ENCODE measurements at places on chromosomes 7 and 10. TPM values are rescaled to one million over a fixed set of nuclear protein-coding genes. Genes with fewer than 3 reads are reported as not detected.
A peak's percentile ranks its signal among the peaks of the same experiment; 100 is the strongest.

ZNF316 gene
- 10.4 TPM for total RNA-seq

PARD3 gene
- 29.7 TPM for total RNA-seq

AKR1B1 gene
- total RNA-seq, result 111 TPM

- no peak for DNase-seq
These were observed 14.7 kb downstream of the KCNMA1 start for GRCh38 chr10:77622889-77623291.

- DNase-seq, result no peak
These were observed 52.6 kb downstream of the SRI start for GRCh38 chr7:88167223-88167622.

DNA sequence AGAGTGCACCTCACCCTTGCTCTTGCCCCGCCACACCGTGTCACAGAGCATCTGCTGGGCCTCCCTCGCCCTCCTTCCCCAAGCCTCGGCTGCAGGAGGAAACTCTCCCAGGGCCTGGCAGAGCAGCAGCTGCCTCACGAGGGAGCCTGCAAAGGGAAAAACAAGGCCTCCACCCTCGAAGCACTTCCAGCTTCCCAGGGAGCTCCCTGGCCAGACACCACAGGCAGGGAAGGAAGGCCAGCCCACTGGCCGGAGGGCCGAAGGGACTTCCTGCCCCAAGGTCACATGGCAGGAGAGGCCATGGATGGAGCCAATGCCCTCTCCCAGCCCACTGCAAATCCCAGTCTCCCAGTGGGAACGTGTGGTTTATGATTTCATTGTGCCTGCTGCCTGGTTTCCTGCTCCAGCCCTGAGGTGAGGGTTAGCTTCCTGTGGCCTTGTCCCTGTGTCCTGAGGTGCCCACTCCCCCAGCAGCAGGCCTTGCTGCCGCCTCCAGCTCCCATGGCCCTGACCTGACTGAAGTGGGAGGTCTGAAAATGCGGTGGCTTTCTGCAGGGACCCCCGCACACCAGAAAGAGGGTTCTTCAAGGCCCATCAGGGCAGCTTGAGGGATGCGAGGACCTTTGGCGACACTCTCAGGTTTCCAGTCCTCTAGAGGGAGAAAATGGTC, 100.5 kb upstream of the PPIF start:
- peak; percentile 20 for DNase-seq

CPA1 gene
- total RNA-seq, result not detected

DNA sequence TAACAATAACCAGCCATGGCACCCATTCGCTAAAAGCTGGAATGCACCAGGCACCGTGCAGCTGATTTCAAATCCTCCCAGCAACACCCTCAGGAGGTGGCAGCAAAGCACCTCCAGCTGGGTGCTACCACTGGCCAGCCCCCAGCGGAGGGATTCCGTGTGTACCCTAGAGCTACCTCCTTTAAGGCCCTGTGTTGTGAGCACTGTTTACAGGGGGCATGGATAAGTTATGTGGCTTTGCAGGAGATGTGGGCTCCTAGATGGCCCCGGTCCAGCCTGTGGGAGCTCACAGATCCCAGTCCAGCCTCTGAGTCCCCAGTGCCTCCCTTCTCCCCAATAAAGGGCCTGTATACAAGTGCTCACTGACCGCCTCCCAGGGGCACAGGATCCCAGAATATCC, 27.1 kb downstream of the TNRC18 start:
- peak; percentile 79 for DNase-seq

DNA sequence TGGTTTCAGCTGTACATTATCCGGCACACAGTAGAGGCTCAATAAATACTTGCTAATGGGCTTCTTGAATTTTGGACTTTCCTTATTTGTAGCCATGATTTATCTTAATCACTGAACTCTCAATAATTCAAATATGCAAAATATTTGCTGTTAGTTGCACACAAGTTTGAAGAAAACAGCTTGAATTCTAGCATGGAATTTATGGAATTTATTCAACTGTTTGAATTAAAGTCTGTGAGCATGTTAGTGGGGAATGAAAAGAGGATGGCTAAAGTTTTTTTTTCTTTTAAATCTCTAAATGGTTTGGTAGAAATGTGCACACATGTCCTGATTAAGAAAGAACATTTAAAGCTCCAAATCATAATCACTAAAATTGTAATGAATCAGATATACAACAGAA, 42.5 kb downstream of the SIRT1 start:
- no peak for DNase-seq

GRCh38 chr7:125126376-125126775, 196.8 kb upstream of the POT1 start:
- no peak for DNase-seq

GRCh38 chr7:98745722-98746318, 124.0 kb downstream of the TMEM130 start:
- peak; percentile 84 for DNase-seq

GRCh38 chr7:107213193-107213788, 44.5 kb downstream of the HBP1 start:
- DNase-seq, result no peak

HOXA2 gene
- total RNA-seq, result 11.4 TPM

METTL2B gene
- total RNA-seq, result 87.8 TPM

GRCh38 chr10:11601670-11602069, 9.8 kb downstream of the USP6NL start:
- DNase-seq, result no peak

GRCh38 chr10:44293306-44293778, 91.6 kb downstream of the CXCL12 start:
- no peak for DNase-seq

DNA sequence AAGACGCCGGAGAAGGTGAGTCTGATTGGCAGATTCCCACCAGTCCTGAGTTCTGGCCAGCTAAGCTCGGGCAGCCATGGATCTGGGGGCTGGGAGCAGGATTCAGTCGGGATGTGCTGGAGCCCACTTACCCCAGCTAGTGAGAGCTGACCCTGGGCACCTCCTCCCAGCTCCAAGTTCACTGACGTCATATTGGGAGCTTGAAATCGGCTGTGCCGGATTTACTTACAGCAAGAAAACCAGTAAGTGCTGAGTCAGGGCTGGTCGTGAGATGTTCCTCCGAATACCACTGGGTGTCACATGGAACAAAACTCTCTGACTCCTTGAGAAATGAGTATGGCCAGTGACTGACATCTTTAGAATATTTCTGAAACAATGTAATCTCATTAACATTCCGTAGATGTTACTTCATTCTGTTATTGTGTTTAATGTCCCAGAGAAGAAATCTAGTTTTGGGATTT, 621.2 kb downstream of the SDK1 start:
- DNase-seq, result peak; percentile 93

DNA sequence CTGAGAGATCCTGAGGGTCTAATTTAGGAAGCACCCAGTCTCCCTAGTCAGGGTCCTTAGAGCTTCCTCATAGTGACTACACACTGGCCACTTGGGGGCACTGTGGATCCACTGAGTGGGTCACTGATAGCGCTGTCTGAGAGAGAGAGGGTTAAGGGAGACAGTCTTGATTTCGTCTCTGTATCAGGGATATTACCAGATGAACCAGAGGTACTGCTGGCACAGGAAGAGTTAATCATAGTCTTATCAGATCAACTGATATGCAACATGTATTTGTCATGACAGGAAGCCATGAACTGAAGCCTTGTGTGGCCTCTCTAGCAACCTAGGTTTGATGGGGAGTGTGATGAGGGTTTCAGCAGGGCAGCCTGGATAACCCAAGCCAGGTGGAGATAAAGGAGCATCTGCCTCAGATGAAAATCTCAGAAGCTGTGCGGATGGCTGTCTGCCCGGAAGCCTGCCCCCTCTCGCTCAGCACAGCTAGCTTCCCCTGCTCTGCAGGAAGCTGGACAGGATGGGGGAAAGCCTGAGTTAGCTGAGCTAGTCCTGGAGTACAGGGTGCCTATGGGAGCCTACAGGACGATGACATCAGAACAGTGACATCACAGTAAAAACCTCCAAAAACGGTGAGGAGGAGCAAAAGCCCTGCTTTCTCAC, 214.0 kb upstream of the PRSS1 start:
- peak; percentile 97 for DNase-seq

DNA sequence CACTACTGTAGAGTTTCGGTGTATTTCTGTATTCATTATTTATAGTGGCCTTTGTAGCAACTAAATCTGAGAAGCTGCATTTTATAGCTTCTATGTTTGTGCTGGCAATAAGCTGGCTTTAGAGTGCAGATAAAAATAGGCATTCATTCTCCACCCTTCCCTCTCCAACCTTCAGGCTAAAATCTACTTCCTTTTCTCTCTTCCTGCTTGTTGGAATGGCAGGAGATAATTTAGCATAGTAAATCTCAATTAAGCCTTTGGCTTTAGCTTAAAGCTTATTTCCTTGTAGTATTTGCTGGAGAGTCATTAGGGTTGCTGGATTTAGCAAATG, 58.5 kb downstream of the CPVL start:
- no peak for DNase-seq

DNA sequence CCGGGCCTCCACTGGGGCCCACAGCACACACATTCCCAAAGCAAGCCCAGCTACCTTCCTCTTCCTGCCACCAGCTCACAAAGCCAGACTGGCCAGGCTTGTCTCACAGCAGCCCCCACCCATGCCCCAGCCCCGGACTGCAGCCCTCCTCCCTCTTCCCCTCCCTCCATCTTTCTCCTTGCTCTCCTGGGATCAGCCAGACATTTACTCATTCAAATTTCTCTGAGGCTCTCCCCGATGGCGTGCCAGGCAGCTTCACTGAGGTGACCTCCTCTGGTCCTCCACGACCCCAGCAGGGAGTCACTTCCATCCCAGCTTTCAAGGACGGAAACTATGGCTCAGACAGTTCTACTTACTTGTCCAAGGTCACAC, 187.5 kb downstream of the GRID1 start:
- DNase-seq, result no peak

ZP3 gene
- 2.0 TPM for total RNA-seq

- DNase-seq, result peak; percentile 93
These were observed 28.1 kb upstream of the SH2D4B start for GRCh38 chr10:80509403-80510161.

DNA sequence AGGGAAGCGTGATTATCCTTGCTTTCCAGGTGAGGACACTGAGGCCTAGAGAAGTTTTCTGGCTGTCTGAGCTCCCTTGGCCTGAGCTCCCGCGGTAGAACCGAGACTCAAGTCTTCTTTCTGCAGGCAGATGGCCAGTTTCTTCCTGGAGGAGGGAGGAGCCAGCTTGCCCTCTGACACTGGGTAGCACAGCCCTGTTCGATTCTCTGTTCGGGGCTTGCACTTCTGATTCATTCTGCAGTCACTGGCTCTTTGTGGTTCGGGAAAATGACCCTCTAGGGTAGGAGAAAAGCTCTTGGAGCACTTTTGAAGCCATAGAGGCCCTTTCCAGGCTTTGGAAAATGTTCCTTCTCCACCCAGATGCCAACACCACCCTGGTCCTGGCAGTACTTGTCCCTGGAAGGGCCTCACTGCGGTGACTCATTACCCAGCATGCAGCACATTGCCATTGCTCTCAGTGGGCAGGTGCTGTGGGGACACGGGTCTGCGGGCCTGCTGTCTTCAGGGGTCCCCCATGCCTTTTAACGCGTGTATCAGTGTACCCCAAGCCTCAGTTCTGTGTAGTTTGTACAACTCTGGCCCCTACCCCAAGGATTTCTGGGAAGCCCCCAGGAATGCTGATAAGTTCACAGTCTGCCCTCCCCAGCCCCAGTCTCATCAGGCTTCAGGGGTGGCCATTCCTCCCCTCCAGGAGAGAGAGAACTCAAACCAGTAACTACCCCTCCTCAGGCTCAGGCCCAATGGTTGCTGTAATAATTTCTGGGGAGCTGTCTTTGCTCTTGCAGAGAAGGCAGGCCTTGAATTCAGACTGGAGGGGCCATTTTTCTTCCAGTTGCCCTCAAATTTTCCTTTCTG, 11.9 kb downstream of the CHST3 start:
- peak; percentile 54 for DNase-seq

LRRTM3 gene
- total RNA-seq, result not detected

APBB1IP gene
- total RNA-seq, result not detected

- peak; percentile 89 for DNase-seq
These were observed 47.1 kb upstream of the UCN3 start for GRCh38 chr10:5317547-5318107.

WNT8B gene
- total RNA-seq, result not detected

UCN3 gene
- total RNA-seq, result not detected

ZNF503 gene
- total RNA-seq, result 5.7 TPM

EEPD1 gene
- total RNA-seq, result 10.7 TPM

GRCh38 chr7:82129091-82129490, 314.5 kb downstream of the CACNA2D1 start:
- no peak for DNase-seq

DNA sequence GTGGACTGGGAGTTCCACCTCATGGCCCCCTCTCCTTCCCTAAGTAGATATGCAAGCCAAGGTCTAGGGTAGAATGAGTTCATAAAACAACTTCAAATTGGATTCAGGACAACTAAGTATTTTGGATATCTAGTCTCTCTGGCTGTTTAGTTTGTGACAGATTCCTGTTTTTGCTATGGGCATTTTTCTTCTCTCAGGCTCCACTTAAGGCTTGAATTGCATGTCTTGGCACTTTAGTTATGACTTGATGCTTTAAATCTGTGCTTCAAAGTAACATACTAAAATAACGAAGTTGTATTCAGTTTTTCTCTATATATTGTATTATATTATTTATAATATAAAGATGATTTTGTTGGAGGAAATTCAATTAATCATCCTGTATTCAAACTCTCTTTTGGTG, 873.4 kb upstream of the MBL2 start:
- no peak for DNase-seq

CC2D2B gene
- 0.29 TPM for total RNA-seq

DNA sequence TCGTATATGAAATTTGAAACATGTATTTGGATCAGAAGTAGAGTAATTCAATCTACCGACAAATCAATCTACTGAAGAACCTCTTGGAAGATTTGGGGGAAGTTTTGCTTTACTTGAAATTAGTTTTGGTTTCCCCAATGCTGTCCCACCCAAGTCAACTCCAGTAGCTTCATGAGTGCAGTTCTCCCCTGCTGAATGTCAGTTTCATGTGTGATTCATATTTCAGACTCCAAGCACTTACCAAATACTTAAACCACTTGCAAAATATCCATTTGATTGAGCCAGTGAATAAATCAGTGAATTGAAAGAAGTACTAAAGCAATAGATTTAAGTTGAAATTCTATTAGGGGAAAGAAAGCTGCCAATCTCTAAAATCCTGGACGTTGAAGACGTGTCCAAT, 9.3 kb downstream of the CALML5 start:
- DNase-seq, result no peak

CFAP43 gene
- 0.69 TPM for total RNA-seq

DNA sequence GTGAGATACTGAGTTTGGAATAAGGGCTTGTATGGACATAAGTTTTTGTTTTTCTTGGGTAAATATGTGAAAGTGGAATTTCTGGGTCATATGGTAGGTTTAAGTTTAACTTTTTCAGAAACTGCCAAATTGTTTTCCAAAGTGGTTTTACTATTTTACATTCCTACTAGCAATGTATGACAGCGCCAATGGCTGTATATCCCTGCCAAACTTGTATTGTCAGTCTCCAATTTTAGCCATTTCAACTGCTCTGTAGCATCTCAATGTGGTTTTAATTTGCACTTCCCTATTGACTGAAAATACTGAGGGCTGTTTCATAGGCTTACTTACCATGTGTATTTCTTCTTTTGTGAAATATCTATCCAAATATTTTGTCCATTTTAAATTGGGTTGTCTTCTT, 90.5 kb upstream of the ZNF32 start:
- DNase-seq, result no peak

Measured in Daoy (cell line).